ENCODE measurements at places on chromosomes 2 and 18.

- no peak for DNase-seq
These were observed 105.0 kb upstream of the STK17B start for GRCh38 chr2:196276421-196276820.

DNA sequence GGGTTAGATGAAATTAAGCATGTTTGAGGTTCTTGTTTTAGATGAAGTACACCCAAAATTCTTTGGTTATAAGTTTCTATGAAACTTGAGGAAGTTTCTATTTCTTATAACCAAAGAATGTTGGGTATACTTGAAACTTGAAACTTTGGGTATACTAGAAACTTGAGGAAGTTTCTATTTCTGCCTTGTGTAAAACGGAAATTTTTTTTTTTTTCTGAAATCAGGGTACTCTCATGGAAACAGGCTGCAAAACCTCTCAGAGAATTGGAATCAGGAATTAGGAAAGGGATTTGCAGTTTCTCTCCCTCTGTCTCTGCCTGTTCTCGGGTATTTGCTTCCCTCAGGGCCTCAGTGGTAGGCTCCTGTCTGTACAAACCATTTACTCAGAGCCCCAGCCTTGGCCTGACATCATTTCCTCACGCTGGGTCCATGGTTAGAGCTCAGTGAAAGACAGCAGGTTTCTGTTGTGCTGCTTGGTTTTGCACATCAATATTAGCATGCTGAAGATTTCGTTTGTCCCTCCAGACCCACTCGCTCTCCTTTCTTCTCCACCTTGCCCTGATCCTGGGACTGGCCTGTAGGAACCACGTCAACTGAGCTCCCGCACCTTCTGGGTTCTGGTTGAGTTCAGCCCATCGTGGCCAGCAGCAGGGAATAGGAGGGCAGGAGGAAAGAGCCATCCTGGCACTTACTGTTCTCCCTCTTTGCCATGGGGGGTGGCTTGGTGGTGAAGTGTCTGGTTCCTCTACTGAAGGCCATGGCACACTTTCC, 106.4 kb downstream of the POLR1A start:
- DNase-seq = no peak

DNA sequence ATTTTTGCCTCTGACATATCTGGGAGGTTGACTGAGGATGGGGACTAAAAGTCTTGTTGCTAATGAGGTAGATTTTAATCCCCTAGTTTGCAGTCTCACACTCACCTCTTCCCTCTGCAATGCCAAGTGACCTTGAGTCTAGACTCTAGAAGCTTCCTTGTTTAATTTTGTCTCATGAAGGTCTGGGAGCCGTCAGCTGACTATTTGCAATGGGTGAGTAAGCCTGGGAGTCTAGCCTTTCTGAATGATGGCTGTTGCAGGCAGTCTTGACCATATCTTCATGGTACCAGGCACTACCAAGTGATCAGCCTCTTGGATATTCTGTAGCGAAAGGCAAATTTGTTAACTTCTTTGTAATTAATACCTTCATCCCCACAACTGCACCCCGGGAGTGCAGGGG, 61.2 kb downstream of the ARHGAP15 start:
- no peak for DNase-seq

GRCh38 chr18:8406186-8406867, 202.9 kb upstream of the RAB12 start:
- DNase-seq = no peak

DNA sequence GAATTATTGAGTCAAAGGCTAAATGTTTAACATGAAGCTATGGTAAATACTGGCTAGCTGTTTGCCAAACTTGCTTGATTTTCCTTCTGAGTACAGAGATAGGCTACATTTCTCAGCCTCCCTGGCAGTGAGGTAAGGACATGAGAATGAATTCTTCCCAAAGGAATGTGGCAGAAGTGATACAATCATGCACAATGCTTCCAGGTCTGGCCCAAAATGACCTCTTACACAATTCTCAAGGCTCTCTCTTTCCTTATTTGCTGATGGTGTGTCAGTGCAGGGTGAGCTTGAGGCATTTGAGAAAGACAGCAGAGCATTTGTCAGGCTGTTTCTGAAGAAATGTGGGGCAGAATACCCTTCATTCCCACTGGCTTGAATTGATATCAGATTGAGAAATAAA, 95.6 kb upstream of the NABP1 start:
- peak; percentile 4 for DNase-seq

DNA sequence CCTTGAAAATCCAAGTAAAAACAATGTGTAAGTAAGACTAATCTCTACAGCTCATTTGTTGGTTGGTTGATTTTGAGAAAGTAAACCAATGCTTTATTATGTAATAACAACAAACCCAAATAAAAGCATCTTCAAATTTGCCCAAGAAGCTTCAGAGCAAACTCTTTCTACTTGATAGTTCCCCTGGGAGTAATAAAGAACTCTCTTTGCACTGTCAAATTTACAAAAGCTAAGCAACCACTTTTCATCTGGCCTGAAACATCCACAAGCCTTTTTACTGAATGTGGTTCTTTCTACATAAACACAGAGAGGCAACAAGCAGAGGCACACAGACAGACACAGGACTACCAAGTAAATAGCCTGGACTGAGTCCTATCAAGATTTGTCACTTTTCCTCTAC, 28.8 kb upstream of the CACNB4 start:
- no peak for DNase-seq

- DNase-seq = no peak
These were observed 265.9 kb upstream of the PXDN start for GRCh38 chr2:2010251-2010650.

- DNase-seq = no peak
These were observed 13.6 kb downstream of the SPDYA start for GRCh38 chr2:28824207-28824606.

GRCh38 chr2:207046724-207047123, 107.4 kb downstream of the CPO start:
- no peak for DNase-seq

GRCh38 chr18:5158172-5158571, 38.9 kb downstream of the AKAIN1 start:
- no peak for DNase-seq

GRCh38 chr18:37383846-37384595, 181.6 kb downstream of the CELF4 start:
- DNase-seq = no peak

- DNase-seq = no peak
These were observed 80.5 kb upstream of the OTOF start for GRCh38 chr2:26558271-26559043.

- no peak for DNase-seq
These were observed 512.1 kb upstream of the LRATD1 start for GRCh38 chr2:14120376-14120775.

GRCh38 chr2:175004980-175005732, at the start of gene CHN1:
Gene CHN1 (minus strand): TSS chr2:175005381. CDS start chr2:175004912, 469 bp downstream.
- no peak for DNase-seq

DNA sequence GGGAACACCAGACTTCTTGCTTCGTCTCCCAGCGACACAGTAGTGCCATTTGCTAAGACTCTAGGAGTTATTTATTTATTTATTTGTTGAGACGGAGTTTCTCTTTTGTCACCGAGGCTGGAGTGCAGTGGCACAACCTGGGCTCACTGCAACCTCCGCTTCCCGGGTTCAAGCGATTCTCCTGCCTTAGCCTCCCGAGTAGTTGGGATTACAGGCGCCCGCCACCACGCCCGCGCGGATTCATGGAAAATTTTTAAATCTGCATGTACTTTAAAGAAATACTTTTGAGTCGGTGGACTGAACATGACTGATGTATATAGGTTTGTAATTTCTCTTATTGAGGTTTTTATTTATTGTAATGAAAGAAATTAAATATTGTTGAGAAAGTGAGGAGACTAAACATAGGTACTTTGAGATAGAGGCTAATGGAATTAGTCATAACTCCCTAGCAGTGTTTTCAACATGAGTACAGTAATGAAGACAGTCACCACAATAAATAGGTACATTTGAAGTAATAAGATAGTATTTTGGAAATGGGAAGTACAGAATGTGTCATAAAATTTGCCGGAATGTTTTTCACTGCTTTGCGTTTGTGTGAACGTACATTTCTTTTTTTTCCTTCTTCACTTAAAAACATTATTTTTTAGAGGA, 983 bp downstream of the MTX2 start:
- no peak for DNase-seq

GRCh38 chr2:181655519-181655918, 1.4 kb downstream of the CERKL start:
- no peak for DNase-seq

- DNase-seq = peak; percentile 53
These were observed 2.7 kb downstream of the CDH7 start for GRCh38 chr18:65753520-65753919.

DNA sequence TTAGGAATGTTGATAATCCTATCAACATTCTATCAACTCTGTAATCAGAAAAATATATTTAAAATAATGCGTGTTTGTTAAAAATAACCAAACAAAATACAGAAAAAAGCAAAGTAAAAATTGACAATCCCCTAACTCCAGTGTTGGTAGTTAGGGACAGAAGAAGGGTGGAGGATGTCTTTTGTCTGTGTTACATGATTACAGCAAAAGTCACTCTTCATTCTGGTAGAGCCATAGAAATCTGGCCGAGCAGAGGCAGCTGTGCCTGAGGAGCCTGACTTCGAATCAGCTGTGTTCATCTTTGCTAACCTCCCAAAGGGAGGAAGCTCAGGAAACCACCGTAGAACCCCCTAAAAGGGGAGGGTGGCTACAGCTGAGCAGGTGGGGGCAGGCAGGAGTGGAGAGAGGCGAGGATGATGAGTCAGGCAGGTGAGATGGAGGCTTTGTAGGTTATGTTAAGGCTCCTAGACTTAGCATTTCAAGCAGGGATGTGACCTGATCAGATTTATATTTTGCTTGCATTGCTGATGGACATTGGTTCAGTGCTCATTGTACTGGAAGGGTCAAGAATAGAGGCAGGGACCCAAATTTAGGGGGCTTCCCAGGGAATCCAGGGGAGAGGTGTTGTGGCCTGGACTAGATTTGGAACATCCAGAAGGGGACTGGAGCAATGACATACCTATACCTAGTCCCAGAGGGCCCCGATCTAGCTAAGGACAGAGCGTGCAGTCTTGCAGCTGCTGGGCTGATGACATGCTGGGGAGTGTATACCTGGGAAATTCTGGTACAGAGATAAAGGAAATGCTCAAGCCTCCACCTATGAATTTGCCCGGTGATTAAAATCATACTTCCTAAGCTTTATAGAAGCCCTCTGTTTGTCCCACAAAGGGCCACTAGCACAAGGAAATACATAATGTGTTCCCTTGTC, 95.7 kb downstream of the NEDD4L start:
- no peak for DNase-seq

- DNase-seq = no peak
These were observed 233.8 kb downstream of the LDLRAD4 start for GRCh38 chr18:13452388-13452811.

GRCh38 chr2:47300081-47300480, 102.9 kb upstream of the MSH2 start:
- DNase-seq = no peak

DNA sequence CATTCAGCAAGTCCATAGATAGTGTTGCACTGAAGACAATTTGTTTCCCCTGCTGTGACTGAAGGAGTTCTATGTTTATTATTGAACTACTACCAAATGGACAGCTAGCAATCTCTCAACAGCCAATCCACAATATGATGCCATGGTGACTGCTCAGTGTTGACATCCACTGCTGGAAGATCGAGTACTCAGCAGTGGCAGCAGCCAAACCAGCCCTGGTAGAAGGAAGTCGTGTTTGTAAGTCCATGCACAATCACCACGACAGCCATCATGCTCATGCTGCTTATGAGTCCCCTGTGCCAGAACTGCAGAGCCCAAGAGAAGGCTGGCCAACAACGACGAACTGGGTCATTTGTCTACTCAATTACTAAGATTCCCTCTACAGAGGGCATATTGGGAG, 66.4 kb downstream of the OSR1 start:
- DNase-seq = no peak

- DNase-seq = no peak
These were observed 34.8 kb downstream of the ASB1 start for GRCh38 chr2:238461491-238461890.

GRCh38 chr2:200689115-200689514, 103.3 kb downstream of the AOX1 start:
- no peak for DNase-seq

DNA sequence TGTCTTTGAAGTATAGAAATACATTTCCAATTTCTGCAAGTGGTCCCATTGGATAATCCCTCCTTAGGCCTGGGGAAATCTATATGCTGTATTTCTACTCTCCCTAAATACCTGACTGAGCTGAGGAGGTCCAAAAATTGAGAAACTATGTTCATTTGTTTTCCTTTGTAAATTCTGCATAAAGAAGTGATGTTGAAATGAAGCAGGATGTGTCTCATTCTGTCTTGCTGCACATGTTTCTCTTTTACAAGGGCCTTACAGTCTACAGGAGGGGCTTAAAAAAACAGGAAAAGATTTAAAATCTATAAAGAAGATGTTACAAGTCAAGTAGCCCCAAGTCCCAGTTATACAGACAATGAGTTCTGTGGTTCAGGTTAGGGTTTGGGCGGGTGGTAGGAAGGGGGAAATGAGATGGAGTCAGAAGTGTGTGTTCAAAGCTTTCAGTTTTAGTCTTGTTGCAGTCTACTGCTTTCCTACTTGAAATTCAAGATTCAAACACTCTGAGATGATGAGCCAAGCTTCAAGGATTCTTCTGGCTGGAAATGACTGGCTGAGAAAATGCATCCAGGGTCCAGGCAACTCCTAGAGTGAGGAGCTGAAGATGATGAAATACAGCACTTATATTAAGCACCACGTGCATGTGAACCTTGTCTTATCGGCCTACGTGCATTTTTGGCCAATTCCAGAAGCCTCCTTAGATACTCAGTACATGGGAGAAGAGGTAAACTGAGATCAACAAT, 146.3 kb upstream of the CELF4 start:
- DNase-seq = no peak

DNA sequence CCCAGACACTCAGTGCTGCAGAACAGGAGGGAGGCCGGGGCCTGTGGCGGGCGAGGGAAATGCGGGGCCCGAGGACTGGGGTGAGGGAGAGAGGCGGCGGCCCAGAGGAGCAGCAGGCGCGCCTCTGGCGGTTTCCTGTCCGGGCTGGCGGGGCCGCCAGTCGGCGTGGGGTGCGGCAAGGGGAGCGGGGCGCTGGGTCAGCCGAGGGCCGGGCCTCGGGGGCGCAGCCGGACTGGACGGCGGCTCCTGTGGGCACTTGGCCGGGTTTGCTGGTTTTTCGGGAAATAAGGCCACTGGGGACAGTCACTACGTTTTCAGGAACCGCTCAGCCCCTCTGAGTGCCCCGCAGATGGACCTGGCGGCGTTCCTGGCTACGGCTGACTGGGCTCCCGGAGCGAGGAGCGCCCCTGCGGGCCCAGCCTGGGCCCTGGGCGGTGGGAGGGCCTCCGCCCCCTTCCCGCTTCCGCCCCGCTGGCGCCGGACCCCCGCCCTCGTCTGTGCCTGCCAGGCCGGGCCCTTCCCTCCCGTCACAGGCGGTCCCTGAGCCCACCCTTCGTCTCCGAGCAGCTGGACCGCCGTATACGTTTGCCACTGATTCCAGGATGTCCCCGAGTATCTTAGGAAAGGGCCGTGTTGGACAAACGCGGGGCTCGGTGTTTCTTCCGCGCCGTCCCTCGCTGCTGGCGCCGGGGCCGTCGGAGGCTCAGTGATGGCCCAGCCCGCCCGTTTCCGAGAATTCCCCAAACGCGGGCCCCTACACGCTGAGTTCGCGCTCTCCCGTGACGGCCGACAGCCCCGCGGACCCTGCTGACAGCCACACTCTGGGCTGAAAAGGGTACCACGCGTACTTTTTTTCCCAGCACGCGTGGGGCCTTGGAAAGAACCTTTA, 84.6 kb downstream of the FAM210A start:
- no peak for DNase-seq

Measured in LNCaP clone FGC (cell line).